RPMI8226 (cell line): ENCODE measurements at places on chromosomes 1 and 21.

DNA sequence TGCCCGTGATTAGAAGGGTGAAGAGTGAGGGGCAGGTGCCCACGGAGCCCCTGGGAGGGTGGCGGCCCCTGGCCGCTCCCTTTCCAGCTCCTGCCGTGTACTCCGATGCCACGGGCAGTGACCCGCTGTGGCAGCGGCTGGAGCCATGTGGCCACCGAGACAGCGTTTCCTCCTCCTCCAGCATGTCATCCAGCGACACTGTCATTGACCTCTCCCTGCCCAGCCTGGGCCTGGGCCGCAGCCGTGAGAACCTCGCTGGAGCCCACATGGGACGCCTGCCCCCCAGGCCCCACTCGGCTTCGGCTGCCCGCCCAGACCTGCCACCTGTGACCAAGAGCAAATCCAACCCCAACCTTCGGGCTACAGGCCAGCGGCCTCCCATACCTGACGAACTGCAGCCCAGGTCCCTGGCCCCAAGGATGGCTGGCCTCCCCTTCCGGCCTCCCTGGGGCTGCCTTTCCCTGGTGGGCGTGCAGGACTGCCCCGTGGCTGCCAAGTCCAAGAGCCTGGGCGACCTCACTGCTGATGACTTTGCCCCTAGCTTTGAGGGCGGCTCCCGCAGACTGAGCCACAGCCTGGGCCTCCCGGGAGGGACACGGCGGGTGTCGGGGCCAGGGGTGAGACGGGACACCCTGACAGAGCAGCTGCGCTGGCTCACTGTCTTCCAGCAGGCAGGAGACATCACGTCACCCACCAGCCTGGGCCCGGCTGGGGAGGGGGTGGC is 22.0 kb downstream of the PANK4 start:
- no peak for DNase-seq

DNA sequence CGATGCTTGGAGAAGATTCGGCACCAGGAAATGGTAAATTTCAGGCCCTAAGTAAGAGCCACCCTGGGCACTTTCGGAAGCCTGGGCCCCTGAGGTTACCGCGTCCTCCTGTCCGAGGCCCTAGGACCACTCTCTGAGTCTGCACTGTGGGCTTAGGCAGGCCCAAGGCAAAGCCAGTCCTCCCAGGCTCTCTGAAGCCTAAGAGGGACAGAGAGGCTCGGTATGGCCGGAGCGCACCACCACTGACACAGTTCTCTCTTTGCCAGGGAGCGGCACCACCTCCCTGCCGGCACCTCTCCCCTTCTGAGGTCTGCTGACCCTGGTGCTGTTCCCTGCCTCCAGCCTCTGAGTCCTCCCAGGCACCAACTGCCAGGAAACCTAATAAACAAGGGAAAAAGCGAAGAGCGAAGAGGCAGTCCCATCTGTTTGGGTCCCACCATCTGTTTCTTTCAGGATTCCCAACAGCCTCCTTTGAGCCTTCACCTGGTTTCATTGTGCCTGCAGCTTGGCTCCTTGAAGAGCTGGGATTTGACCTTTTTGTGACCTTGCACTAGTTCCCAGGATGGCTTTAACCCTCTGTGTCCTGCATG is 57.7 kb downstream of the VWA5B1 start:
- DNase-seq: no peak

DNA sequence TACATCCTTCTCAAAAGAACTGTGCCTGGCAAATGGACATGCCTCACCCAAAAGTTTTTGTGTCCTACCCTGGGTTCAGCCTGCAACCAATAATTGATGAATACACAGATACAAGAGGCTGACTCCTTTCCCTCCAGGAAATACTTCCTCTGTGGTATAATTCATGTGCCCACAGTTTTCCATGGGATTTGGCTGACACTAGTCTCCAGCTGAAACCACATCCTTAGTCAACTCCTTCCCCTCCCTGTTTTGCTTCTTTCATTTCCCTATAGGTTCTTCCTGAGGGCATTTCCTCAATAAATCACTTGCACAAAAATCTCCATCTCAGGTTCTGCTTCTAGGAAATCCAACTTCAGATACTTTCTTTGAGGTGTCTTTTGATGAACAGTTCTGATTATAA is 436.6 kb upstream of the C1orf87 start:
- DNase-seq: no peak

- DNase-seq: no peak
Observed at GRCh38 chr1:168520832-168521231, 23.0 kb downstream of the XCL2 start.

GRCh38 chr1:36328713-36329112 is 5.3 kb upstream of the EVA1B start:
- no peak for DNase-seq

DNA sequence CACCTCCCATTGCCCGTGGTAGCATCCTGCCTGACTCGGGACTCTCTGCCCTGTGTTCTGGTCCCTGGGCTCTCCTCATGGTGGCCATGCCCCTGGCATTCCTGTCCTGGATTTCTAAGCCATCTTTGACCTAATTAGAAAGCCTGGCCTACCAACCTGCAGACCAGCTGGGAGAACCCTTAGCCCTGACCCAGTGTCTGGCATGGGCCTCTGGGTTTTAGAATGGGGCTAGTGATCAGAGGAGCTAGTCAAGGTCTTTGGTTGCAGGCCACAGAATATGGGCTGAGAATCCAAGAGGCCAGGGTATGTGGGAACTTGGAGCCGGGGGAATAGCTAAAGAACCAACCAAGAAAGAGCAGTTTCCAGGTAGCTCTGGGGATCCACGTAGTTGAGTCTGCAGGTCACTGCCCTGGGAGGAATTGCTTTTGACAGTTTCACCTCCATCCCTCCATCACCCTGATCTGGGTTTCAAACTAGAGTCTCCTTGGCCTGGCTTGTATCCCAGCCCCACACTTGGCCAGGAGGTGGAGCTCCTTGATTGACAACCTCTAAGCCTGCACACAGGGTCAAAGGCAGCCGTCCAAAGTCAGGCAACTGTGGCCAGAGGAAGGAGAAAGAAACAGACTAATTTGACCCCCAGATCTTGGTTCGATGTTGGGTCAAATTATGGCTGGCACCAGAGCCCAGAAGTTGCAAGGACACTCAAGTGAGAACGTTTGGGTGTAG is 54.7 kb upstream of the ABCG1 start:
- peak; percentile 82 for DNase-seq

GRCh38 chr1:205680073-205680851 is at the start of gene SLC45A3:
Gene SLC45A3 (minus strand): TSS chr1:205680509. CDS start chr1:205664656, 15,853 bp downstream.
- peak; percentile 57 for DNase-seq

GRCh38 chr1:213622365-213623063 is 365.3 kb upstream of the PROX1 start:
- peak; percentile 13 for DNase-seq

GRCh38 chr1:209268479-209268878 is 315.0 kb upstream of the CAMK1G start:
- no peak for DNase-seq

DNA sequence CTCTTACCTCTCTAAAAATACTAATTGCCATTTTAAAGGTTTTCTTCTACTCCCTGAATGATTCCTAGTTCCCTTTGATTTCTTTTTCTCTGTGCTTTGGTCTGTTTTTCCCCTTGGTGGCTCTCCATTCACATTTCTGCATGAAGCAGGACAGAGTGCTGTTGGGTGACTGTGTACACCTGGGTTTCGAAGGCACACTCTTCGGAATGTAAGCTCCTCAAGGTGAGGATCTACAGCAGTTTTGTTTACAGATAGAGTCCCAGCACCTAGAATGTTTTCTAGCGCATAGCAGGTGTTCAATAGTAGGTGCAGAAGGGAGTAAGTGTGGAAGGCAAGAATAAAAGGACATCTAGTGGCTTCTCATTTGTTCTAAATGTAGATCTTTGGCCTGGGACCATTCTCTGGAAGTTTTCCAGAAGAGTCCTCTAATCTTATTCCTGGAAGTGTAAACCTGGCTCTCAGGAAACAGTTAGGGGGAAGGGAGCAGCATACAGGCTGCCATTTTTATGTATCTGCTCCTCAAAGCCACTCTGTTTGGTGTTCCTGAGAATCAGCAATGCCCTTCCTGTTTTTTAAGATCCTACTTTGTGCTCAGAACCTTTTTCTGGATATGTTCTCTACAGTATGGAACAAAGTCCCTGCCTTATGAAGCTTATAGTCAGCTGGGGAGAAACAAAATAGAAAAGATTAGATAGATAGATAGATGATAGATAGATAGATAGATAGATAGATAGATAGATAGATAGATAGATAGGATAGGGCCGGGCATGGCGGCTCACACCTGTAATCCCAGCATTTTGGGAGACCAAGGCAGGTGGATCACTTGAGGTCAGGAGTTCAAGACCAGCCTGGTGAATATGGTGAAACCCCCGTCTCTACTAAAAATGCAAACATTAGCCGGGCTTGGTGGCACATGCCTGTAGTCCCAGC is 22.8 kb upstream of the EFNA1 start:
- peak; percentile 54 for DNase-seq

DNA sequence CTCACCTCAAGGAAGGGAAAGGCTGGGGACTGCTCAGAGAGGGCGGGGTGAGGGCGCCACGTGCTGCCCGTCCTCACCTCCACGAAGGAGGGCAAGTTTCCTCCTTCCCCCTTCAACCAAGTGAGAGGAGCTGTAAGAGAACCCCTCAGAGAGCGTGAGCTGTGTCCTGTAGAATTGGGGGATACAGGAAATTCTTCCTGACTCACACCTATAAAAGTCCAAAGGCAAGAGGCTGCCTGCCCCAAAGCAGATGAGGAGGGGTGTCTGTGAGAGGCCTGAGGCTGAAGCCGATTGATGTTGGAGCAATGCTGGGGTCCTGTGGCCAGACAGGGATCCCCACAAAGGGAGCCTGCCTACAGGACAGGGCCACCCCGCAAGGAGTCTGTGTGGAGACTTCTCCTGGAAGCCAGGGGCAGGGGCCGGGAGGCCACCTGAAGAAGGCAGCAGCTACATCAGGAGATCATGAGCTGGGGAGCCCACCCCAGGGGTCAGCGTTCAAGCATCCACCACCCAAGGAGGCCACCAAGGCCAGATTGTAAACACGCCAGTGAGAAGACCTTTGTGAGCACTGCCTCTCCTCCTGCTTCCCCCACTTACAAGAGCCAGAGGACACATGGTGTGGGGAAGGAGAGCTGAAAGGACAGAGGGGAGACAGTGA is 27.7 kb downstream of the S100A6 start:
- DNase-seq: no peak

- DNase-seq: no peak
Observed at GRCh38 chr21:29649406-29649814, 290.4 kb downstream of the GRIK1 start.

DNA sequence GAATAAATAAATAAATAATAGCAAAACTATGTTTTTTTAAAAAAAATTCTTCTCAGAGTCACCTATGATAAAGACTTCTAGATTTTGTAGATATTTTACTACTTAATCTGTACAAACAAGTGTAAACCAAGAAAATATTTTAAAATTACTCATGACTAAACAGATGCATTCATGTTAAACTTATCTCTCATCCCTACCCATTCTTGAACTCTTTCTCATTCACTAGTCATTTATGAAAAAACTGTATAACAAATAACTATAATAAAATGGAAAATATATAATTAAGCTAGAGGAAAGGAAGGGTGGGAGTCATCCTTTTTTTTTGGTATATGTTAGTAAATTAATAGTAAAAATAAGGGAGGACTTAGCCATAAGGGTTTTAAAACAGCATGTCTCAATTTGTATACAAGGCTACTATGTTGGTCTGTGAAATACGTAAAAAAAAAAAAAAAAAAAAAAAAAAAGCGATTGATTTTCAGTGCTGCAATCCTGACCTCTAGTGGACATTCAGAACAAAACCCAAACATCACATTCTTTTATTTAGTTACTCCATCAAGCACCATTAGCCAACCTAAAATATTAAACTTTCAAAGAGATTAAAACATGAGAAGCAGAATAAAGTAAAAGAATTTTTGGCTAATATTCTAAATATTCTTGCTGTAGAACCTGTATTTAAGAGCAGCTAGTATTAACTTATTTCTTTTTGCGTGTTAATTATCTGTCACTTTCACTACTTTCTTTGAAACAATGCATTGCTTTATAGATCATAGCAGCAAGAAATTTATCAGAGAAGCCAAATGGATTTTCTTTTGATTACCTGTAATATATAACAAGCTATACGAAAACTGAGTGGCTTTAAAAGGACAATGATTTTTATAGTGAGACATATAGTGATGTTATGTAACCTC is 255.8 kb upstream of the CACYBP start:
- DNase-seq: peak; percentile 37

DNA sequence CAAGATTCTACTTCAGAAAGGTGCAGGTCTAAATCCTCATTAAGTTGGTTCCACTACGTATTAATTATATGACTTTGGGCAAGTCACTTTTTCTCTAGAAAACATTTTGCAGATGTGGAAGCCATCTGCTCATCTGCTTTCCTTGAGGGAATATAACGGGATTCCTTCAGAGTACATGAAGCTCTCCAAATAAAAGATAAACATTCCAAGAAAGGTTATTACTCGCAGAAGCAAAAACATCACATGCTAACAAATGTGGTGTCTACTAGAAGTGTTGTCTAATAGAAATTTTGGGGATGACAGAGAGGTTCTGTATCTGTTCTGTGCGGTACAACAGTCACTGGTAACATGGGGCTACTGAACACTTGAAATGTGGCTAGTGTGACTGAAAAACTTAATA is 60.2 kb downstream of the NIBAN1 start:
- DNase-seq: no peak

GRCh38 chr1:156413391-156414246 is 44.6 kb downstream of the RHBG start:
- no peak for DNase-seq

DNA sequence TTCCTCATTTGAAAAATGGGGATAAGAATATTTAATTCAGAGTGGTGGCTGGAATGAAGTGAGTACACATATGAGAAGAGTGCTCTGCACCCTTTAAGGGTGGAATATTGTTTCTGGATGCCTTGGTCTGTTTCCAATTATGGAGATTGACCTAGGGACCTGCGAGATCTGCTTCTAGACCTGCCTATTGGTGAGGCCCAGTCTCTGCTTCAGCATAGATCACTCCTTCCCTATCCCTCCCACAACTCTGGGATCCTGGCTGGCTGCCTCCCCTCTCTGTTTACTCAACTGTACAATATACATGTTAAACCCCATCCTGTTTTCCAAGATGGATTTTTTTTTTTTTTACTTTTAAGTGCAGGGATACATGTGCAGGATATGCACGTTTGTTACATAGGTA is 6.4 kb upstream of the LDLRAD1 start:
- DNase-seq: no peak

DNA sequence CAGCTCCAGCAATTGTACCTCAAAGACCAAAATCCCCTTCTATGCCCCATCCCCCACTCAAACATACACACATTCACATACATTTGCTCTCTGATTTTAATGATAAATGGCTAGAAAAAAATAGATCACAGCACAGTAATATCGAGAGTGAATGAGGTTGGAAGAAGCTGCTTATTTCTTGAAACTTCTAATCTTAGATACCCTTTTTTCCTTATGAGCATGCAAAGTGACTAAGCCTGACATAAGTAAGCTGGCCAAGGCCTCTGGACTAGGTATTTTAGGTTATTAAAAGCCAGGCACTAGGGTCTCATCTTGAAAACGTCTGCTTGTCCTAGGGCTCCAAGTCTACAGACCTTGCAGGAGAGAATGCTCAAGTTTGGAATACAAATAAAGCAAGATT is 133.6 kb downstream of the TGFBR3 start:
- DNase-seq: no peak

DNA sequence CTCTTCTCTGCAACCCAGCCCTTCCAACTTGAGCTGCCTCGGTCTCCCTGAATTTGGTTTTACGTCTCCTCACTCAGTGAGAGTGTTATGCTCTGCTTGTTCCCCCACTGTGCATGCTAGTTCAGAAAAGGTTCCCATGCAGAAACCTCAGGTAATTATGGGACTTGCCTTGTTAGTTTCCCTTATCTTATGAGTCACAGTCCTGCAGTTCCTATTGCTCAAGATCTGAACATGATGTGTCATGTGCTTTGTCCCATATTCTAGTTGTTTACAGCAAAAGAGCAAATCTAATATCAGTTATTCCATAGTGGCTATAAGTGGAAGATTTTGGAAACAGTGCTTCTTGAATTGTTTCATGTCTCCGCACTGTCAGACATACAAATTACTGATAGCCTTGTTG is 74.4 kb downstream of the DUSP10 start:
- no peak for DNase-seq
